ENCODE measurements at places on chromosomes 1 and 21. TPM values are rescaled to one million over a fixed set of nuclear protein-coding genes. Genes with fewer than 3 reads are reported as not detected.

RBBP4 gene
- 159 TPM for polyA plus RNA-seq

CFAP57 gene
- polyA plus RNA-seq: 0.25 TPM

RGSL1 gene
- not detected for polyA plus RNA-seq

GRCh38 chr1:155900161-155900560 lies 11.0 kb downstream of the RIT1 start:
- H3K27ac ChIP-seq: no peak overlapping the region
- DNase-seq: no peak
- no peak overlapping the region for H3K4me3 ChIP-seq
- H3K4me1 ChIP-seq: no peaks in the 10 kb centered on the region
- no peaks in the 10 kb centered on the region for H3K27me3 ChIP-seq

DNA sequence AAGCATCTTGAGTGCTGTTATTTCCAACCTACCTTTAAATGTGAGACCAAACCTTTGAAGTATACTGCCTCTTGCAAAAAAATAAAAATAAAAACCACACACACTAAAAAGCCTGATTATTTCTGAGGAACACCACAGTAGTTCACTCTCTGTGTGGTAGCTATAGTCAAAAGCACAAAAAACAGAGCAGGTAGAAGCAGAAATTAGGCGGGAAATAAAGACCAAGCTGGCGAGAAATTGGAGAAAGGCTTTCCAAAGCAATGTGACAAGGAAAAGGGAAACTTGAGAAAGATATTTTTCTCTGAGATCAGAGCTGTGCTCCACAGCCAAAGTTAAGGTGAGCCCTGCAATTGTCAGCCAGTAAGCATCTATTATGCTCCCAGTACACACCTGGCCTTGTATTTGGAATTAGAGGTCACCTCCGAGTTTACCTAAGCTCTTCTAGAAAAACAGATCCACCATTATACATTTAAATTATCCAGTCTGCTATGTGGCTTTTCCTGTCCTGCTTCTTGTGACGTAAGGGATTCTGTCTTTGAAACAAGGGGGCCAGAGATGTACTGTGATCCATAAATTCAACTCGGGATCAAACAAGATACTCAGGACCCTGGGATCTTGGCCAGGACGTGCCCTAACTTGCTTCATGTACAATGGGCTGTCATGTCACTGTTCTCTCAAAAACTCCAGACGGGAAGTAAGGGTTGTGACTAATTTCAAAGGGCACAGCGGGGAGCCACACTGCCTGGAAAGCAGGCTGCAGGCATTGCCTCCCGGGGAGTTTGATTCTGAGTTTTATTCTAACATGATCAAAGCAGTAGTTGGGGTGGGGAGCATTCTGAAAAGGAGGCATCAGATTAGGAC lies 39.8 kb upstream of the RAB4A start:
- H3K36me3 ChIP-seq: no peaks in the 10 kb centered on the region
- no peak overlapping the region for H3K27ac ChIP-seq
- H3K4me1 ChIP-seq: peaks cover 16% of the 10 kb centered on the region
- no peak for DNase-seq

GRCh38 chr1:97139512-97139911 lies 417.9 kb downstream of the PTBP2 start:
- H3K36me3 ChIP-seq: no peaks in the 10 kb centered on the region
- DNase-seq: no peak
- H3K4me1 ChIP-seq: no peaks in the 10 kb centered on the region
- no peak overlapping the region for H3K27ac ChIP-seq

Data from large intestine (tissue), 12 donors.